Thoracic aorta (tissue), 2 donors: ENCODE measurements at places on chromosomes 5 and 9.

GRCh38 chr5:135186662-135187522, 152.9 kb upstream of the PITX1 start:
- no peak for DNase-seq

DNA sequence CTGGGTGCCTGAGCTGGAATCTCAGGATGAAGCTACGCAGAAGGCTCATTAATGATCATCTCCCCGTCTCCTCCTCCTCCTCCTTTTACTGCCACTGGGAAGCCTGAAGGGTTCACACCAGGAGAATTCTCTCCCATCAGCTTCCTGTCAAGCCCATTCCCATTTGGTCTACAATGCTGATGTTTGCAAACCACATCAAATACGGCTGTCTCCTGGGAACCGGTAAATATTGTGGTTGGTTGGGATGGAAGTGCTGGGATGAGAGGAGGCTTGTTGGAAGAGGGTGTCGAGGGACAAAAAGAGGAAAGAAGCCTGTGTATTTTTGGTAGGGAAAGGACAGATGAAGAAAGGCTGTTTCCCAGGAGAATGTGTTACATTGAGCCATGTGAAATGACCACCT, 13.2 kb upstream of the S1PR3 start:
- DNase-seq, result no peak

GRCh38 chr5:177049285-177049684, 26.8 kb downstream of the ZNF346 start:
- DNase-seq, result no peak

DNA sequence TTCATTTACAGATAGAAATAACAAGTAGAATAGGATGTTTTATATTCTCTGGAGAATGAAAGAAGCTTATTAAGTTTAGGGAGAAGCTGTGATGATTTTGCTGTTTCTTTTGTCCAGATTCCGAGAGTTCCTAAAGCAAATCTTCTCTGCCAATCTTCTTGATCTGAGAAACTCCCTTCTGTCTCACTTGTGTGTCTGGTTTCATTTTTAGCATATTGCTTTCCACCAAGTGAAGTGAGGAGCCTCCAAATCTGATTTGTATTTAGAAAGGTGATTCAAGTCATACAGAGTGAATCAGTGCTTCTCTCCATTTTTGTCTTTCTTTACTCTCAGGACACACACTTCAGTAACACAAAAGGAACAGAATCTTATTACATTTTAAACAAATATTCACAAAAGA, 48.4 kb downstream of the STX17 start:
- no peak for DNase-seq

DNA sequence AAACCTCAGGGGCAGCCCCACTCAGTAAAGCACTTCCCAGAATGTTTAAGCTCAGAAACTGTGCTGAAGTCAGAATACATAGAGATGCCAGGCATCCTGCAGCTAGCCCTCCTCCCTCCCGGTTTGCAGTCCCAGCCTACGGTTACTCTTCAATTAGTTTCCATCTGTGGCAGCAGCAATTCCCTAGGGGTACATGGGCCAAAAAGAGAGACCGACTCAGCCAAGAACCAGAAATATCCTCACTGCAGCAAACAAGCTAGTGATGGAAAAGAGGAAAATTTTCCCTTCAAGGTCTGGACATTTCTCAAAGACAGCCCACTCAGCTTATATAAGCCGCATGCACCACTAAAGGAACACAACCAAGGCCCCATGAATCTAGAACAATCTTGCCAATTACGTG, 89.1 kb upstream of the PPP2R2B start:
- DNase-seq, result no peak

DNA sequence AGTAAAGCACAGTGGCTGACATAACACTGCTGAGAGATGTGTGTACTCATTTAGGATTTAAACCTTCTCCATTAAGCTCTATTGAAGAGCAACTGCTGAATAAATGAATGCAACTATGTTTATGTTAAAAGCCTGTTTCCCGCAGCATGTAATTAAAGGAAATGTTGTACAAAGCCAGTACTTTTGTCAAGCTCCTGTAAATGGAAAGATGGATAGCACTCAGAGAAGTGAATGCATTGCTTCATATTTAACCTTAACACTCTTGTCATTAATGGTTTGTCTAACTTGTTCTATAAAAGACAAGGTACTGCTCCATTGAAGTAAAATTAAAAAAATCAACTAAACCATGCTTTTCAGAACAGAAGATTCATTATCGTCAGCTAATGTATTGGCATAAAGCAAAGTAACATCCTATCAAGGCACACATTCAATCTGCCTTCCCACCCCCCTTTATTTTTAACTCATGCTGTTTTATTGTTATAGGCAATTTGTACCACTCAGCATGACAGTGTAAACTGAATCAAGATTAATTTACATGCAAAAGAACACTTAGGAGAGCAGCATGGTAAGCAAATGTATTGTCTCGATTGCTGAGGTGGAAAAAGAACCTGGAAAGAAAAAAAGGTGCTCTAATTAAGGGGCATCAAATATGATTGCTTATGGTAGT, 240.9 kb upstream of the TBCA start:
- DNase-seq, result no peak

DNA sequence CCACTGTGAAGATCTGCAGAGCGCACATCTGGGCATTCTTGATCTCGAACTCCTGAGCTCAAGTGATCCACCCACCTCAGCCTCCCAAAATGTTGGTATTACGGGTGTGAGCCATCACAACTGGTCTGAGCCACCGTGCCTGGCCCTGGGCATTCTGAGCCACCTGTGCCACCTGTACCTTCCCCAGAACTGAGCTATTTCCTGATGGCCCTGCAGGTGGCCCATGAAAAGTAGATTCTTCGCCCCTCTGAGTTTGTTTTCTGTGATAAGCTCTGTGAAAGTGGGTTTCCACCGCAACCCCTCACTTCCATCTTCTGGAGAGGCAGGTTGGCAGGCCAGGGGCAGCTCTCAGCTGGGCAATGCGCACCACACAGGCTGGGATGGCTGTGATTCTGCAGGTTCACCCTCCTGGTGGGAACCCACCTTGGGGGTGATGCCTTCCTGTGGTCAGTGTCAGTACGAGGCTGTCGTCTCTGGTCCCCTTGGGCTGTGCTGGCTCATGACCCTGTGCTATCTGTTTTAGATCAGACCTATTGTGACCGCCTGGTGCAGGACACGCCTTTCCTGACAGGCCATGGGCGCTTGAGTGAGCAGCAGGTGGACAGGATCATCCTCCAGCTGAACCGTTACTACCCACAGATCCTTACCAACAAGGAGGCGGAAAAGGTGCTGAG, 11.3 kb downstream of the CARD19 start:
- no peak for DNase-seq

DNA sequence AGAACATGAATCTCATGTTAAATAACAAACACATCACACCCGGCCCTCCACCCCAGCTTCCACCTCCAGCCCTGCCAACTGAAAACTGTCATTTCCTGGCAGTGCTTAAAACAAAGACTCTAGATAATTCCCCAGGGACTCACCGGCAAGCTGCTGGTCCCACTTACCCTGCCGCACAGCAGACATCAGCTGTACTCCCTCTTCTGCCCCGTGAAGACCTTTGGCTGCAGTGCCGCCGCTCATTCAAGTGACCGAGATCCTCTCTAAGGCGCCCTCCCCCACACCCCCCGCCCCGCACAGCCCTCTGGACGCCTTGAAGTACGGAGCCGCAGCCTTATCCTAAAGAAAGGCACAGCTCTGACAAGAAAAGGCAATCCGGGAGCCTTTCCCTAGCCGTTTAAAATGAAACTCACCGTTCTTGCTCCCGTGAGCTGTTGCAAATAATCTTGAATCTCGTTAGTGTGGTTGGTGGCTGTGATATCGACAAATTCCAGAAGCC, 434 bp downstream of the GLRX start:
- no peak for DNase-seq

- no peak for DNase-seq
Observed at GRCh38 chr5:137560420-137560819, 61.3 kb upstream of the SPOCK1 start.

GRCh38 chr9:131839281-131840084, 99.6 kb upstream of the RAPGEF1 start:
- DNase-seq, result no peak

DNA sequence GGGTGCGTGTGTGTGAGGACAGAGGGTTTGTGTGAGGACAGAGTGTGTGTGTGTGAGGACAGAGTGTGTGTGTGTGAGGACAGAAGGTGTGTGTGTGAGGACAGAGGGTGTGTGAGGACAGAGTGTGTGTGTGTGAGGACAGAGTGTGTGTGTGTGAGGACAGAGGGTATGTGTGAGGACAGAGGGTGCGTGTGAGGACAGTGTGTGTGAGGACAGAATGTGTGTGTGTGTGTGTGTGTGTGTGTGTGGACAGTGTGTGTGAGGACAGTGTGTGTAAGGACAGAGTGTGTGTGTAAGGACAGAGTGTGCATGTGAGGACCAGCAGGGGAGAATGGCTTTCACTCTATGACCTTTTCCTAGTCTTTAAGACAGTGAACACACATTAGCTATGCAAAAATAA, 63.1 kb upstream of the UBAC1 start:
- DNase-seq, result no peak
